ENCODE measurements at places on chromosomes 7 and 10. TPM values are rescaled to one million over a fixed set of nuclear protein-coding genes. Genes with fewer than 3 reads are reported as not detected.

DNA sequence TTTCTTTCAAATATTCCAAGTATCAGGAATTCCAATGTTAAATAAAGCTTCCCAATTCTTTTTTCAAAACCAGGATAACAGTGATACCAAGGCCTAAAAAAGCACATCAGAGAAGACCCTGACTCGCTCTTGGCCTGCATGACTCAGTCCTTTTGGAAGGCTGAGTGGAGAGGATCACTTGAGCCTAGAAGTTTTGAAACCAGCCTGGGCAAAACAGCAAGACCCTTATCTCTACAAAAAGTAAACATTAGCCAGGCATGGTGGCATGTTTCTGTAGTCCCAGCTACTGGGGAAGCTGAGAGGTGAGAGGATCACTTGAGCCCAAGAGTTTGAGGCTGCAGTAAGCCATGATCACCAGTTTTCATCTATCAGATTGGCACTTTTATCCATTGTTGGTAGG lies 18.7 kb downstream of the NFE2L3 start:
- H3K4me1 ChIP-seq: no peaks in the 10 kb centered on the region
- no peak overlapping the region for H3K27ac ChIP-seq
- no peaks in the 10 kb centered on the region for H3K27me3 ChIP-seq
- no peaks in the 10 kb centered on the region for H3K36me3 ChIP-seq
- no peak overlapping the region for H3K4me3 ChIP-seq

- no peak overlapping the region for H3K4me3 ChIP-seq
- no peak overlapping the region for H3K27ac ChIP-seq
- DNase-seq: no peak
- no peaks in the 10 kb centered on the region for H3K27me3 ChIP-seq
- H3K4me1 ChIP-seq: no peaks in the 10 kb centered on the region
Observed at GRCh38 chr10:128609460-128609859, 483.2 kb upstream of the MKI67 start.

- H3K27ac ChIP-seq: no peak overlapping the region
- DNase-seq: no peak
- no peaks in the 10 kb centered on the region for H3K27me3 ChIP-seq
- no peaks in the 10 kb centered on the region for H3K4me1 ChIP-seq
Observed at GRCh38 chr7:84912993-84913635, 273.7 kb downstream of the SEMA3D start.

SPDYE2B gene
- total RNA-seq: not detected

AKR1B1 gene
- 10.8 TPM for total RNA-seq

LIPK gene
- not detected for total RNA-seq

MYOF gene
- total RNA-seq: 114 TPM
